ENCODE measurements at places on chromosomes 7 and 10.

DNA sequence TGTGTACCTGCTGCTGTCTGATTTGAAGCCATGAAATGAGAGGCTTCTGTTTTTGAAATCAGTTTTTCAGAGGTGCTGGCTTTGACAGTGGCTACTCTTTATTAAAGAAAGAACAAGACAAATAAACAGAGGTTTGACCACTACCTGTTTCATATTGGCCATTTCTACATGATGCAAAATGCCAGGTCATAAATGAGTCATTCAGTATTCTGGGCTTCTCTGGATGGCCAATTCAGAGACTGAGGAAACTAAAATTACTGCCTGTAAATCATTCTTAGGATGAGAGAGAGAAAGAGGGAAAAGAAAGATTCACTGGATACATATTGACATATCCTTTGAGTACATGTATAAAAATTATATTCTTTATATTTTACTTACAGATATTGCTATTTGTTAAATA is 303.3 kb upstream of the ETV1 start:
- no peak for DNase-seq

DNA sequence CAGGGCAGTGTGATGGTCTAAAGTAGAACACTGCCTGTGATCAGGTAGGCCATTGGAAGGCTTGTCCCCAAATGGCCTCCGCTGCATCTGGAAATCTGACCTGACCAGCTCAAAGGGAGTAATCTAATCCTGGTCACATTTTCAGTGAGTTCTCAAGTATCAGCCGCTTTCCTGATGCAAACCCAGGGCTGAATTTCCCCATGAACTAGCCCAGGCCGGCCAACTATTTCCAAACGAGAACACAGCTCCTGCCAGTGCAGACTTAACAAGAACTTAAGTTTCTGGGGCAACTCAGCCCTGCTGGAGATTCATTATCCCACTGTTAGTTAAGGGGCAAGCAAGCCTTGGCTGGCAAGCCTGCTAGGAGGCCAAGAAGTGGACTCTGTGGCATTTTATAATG is 59.6 kb upstream of the FAM180A start:
- no peak for DNase-seq

DNA sequence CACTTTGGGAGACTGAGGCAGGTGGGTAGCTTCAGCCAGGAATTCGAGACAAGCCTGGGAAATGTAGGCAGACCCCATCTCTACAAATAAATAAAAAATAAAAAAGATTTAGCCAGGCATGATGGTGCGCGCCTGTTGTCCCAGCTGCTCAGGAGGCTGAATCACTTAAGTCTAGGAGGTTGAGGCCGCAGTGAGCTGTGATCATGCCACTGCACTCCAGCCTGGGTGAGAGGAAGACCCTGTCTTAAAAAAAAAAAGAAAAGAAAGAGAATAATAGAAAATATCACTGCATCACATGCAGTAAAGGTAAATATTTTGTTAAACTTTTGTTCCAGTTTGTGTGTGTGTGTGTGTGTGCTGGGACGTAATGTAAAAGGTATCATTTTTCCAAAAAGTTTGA is 3.0 kb downstream of the STRIP2 start:
- DNase-seq: no peak

- DNase-seq: peak; percentile 38
Measured at GRCh38 chr7:143416565-143417149, 8.0 kb upstream of the EPHA1 start.

DNA sequence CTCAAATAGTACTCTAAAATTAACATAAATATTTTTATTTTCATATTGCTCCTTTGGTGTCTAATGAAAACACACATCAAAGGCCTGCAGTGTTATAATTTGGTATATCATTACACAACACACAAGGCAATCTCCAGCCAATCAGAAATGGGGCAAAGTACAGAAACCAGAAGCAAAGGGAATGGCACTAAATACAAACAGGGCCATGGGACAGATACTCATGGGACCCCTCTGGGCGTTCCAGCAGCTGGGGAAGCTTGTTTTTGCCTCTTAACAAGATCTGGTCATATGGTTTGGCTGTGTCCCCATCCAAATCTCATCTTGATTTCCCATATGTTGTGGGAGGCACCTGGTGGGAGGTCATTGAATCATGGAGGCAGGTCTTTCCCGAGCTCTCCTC is 551.8 kb upstream of the NRP1 start:
- no peak for DNase-seq

GRCh38 chr10:63515002-63515763 is 6.0 kb upstream of the REEP3 start:
- DNase-seq: no peak

DNA sequence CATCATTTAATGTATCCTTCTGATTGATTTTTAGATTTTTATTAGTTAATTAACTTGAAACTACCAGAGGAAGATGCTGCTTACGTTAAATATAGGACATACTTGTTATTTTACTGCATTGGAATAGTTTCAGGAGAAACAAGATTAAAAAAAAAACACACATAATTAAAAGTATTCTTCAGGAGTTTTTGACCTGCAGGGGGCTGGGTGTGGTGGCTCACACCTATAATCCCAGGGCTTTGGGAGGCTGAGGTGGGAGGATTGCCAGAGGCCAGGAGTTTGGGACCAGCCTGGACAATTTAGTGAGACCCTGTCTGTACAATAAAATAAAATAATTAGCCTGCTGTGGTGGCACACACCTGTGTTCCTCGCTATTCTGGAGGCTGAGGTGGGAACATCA is 10.7 kb downstream of the CBLL1 start:
- no peak for DNase-seq

DNA sequence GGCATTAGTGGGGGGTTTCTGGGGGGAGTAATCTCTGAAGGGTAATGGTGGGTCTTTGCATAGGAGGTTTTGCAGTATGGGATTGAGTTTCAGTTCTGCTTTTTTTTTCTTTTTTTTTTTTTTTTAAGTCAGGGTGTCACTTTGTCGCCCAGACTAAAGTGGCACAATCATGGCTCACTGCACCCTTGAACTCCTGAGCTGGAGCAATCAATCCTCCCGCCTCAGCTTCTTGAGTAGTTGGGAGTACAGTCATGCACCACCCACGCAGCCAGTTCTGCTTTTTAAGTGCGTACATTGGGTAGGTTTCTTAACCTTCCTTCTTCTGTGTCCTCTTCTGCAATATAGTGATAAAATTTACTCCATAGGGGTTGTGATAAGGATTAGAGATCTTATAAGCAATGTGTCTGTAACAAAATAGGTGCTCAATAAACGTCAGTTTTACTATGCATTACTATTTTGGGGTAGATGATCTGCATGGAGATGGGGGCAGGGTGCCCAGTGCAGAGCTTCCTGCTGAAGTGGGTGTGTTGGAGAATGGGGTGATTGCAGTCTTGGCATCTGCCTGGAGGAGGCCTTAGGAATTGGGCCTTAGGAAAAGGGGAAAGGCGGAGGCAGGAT is 9.6 kb downstream of the KAZALD1 start:
- DNase-seq: no peak

DNA sequence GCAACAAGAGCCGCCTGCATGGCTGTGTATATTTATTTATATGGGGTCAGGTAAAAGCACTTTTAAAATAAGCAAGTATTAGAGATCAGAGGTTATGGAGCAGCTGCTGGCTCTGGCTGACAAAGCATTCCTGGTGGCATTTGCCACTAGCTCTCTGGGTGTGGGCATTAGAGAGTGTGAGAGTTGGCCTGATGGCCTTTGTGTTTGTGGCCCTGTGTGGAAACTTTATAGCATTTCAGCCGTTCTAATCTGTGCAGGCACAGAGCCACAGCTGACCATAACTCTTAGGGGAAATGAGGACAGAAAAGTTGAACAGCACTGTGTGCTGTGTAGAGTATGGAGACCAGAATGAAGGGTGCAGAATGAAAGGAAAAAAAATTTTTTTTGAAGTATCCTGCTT is 118.9 kb downstream of the AUTS2 start:
- DNase-seq: no peak

DNA sequence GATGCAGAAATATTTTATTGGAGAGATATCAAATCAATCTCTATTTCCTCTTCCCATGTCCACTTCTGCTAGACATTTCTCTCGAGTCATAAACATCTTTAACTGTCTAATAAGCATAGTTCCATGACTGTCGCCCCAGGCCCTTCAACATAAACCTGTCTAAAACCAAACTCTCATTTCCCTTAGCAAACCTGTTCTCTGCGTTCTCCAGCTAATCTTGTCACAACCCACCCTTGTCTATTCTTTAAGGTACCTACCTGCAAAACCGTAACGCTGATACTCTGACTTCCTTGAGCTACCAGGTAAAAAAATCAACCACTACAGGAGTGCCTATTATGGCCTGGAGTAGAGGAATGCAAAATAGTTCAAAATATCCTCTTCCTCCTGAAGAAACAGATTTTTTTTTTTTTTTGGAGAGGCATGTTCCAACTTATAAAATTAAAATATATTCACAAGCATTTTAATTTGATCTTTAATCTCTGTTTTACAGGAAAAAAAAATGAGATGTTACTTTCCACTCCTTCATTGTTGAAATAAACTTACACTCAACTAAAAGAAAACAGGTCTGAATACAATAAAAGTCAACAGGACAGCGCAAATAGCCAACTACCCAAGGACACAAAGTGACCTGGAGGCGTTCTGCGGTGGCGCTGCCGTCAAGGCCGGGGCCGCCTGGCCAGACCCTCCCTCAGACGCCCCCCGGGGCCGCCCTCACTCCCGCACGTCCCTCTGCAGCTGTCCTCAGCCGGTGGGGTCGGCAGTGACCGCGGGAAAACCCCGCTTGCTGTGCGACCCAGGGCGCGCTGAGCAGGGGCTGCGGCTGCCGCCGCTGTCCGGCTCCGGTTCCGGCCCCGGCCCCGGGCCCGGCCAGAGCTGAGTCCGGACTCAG is 765 bp downstream of the SLC25A40 start:
- DNase-seq: no peak

- DNase-seq: no peak
Measured at GRCh38 chr10:82768040-82768439, 893.0 kb downstream of the NRG3 start.

DNA sequence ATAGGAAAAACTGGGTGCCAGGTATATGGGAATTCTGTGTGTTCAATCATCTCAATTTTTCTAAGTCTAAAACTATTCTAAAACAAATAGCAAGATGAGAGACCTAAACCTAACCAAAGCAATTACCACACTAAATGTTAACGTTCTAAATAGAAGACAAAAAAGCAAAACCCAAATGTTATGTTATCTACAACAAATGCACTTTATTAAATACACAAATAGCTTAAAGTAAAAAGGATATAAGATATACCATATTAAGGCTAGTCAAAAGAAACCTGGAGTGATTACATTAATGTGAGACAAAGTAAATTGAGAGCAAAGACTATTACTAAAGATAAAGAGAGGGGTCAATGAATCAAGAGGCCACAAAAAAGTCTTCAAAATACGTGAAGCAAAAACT is 81.4 kb downstream of the LARP4B start:
- no peak for DNase-seq

DNA sequence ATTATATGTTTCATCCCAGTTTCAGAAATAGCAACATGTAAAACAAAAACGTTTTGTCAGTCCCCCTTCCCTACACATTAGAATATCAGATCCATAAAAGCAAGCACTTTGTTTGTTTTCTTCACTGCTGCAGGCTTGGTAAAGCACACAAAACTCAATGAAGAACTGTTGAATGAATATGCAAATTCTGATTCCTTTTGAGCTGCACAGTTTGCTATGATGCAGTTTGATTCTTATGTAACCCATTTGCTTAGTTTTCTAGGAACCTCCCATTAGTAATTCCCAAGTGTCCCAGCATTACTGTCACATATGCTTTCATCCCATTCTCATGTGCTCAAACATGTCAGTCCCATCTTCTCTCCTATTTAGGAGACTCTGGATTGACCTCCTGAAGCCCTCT is 26.1 kb upstream of the CHCHD3 start:
- DNase-seq: no peak

GRCh38 chr7:95817866-95818640 is 45.7 kb downstream of the DYNC1I1 start:
- no peak for DNase-seq

DNA sequence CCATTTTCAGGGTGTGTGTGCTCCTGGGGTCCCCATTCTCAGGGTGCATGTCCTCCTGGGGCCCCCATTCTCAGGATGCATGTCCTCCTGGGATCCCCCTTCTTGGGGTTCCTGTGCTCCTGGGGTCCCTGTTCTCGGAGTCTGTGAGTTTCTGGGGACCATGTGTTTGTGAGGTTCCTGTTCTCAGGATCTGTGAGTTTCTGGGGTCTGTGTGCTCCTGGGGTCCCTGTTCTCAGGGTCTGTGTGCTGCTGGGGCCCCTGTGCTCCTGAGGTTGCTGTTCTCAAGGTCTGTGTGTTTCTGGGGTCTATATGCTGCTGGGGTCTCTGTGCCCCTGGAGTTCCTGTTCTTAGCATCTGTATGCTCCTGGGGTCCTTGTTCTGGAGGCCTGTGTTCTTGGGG is 425.5 kb downstream of the GLRX3 start:
- no peak for DNase-seq

DNA sequence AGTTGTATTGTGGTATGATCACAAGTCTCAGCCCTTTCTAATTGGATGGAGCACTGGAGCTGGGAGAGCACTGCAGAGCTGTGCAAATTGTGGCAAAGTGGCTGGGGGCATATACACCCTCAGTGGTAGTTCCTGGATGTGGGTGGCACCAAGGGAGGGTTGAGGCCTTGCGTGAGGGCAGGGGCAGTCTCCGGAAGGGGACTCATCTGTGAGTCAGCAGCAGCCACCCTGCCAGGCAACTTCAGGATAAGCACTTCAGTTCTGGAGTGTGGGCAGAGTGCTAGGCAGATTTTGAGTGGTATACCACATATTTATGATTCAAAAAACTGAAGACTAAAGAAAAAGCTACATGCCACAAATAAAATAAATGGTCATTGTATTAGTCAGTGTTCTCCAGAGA is 210.5 kb downstream of the ETV1 start:
- no peak for DNase-seq

DNA sequence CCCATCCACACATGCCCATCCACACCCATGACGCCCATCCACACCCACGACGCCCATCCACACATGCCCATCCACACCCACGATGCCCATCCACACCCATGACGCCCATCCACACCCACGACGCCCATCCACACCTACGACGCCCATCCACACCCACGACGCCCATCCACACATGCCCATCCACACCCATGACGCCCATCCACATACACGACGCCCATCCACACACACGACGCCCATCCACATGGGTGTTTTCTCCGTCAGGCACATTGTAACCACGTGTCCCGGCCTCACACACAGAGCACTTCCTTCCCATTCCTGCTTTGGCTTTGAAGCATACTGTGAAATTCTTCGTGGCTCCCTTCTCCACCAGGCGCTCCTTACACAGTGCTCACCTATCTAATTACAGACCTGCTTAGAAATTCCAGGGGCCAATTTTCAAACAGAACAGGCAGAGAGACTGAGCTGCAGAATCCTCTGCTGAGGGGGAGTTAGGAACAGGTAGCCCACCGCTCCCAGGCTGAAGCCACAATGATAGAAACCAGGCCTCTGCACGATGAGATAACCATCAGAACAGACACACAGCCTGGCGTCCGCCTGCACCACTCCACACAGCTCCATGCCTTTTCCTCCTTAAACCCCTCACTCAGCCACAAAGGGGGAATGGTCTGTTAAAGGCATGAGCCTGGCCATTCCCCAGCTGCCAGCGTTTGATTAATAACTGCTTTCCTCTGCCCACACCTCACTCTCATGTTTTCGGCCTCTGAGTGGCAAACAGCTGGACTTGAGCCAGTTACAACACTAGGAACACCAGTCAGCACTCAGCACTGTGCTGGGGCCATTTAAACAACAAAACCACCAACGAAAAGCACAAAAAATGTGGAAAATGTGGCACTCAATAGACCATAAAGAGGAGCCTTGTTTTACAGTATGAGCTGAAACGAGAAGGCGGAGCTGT is 501.6 kb downstream of the PTPRN2 start:
- no peak for DNase-seq

All from HFF-Myc (cell line).